Fibroblast of lung (primary cell): ENCODE measurements at places on chromosomes 2 and 18. TPM values are rescaled to one million over a fixed set of nuclear protein-coding genes. Genes with fewer than 3 reads are reported as not detected.

SP140L gene
- total RNA-seq = 9.8 and 10.9 TPM in 2 replicates

SPATS2L gene
- 50.1 and 73.8 TPM in 2 replicates for total RNA-seq

SULT1C4 gene
- 0.26 and 0.50 TPM in 2 replicates for total RNA-seq

GRCh38 chr2:216873573-216873972 lies 13.7 kb upstream of the TNP1 start:
- no peak for DNase-seq

DNA sequence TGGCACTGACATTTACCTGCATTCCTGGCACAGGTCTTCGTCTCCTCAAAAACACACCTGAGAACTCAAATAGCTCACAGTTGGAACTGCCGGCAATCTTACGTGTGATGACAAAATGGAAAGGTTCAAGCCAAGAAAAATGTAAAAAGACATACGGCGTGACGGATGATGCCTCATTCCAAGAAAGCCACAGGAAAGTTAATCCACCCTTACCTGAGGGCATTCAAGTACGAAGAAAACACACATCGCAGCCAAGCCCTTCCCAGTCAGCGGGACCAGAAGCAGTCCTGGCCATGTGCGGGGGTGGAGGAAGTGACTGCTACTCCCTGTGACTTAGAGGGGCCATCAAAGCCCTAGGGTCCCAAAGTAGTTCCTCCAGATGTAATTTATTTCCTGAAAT lies 986.3 kb upstream of the CELF4 start:
- no peak for DNase-seq

GRCh38 chr2:98565941-98566340 lies 42.4 kb downstream of the COA5 start:
- no peak for DNase-seq

DNA sequence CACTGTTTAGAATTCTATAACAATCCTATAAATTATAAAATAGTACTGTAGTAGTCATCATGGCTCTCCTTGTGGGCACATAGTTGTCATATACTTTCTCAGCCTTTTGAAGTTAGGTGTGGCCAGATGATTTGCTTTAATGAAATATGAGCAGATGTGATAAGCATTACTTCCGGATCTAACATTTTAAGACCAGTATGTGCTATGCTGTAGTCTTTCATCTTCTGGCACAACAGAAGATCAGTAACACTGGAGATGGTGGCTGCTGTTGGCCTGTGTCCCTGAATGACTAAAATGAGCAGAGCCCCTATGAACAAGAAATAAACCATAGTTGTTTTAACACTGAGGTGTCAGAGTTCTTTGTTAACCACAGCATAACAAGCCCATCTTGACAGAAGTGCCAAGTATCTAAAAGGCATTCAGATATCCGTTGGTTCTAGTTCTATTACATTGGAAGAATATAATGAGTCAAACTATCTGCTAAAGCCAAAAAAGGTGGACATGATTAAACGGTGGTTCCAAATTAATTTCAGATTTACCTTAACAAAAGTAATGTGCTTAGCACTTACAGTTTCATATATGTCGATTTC lies 6.3 kb downstream of the MEX3C start:
- DNase-seq = no peak

DNA sequence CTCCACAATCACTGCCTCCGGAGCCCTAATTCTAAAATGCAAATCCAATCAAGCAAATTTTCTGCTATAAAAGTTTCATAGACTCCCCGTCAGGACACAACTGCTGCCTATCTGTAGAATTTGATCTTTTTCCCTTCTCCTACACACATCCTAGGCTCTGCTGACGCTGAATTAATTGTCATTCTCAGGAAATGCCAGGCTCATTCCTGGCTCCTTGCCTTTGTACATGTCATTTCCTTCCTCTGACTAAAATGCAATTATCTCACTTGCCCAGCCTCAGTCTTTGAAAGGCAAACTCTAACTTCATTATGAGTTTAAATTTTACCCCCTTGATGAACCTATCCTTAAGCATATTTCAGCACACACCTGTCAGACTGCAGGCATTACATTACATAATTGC lies 844.9 kb upstream of the CRIM1 start:
- no peak for DNase-seq

GRCh38 chr2:236350426-236350825 lies 86.2 kb upstream of the ASB18 start:
- DNase-seq = no peak

DNA sequence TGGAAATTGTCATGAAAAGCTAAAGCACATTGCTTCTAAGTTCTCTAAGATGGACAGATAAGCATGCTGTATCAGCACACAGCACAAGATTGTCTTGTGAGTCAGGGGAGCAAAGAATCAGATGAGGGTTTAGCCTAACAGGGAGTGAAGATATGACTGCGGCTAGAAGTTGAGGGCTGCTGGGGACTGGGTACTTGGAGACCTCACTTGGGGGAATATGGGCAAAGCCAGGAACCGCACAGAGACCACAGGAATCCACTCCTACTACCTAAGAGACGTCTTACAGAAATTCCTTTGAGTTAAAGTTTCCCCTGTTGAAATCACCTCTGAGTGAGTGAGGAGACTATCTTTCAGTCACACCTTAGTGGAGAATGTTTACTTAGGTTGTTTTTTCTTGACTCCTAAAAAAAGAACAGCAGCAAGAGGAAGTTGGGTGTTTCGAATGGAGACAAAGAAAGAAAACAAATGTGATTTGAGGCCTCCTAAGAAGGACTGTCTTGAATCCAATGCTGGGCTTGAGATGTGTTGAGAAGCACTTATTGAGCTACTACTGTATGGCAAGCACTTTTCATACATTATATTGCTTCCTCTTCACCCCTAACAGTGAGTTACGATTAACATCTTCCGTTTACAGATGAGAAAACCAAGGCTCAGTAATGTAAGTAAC lies 100.7 kb downstream of the ANKRD44 start:
- DNase-seq = peak; percentile 88

DNA sequence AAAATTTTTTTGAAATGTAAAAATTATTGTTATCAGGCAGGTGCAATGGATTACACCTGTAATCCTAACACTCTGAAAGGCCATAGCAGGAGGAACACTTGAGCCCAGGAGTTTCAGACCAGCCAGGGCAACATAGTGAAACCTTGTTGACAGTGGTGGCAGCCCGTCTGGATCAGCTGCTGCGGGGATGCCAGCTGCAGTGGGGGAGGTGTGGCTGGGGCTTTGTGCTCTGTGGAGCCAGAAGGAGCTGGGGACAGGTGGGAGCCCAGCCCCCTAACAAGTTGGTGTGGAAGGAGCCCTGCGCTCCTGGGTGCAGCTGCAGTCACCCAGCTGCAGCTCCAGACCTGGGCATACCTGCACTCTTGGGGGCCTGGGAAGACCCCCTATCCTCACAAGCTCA lies 182.4 kb upstream of the MC4R start:
- no peak for DNase-seq

DNA sequence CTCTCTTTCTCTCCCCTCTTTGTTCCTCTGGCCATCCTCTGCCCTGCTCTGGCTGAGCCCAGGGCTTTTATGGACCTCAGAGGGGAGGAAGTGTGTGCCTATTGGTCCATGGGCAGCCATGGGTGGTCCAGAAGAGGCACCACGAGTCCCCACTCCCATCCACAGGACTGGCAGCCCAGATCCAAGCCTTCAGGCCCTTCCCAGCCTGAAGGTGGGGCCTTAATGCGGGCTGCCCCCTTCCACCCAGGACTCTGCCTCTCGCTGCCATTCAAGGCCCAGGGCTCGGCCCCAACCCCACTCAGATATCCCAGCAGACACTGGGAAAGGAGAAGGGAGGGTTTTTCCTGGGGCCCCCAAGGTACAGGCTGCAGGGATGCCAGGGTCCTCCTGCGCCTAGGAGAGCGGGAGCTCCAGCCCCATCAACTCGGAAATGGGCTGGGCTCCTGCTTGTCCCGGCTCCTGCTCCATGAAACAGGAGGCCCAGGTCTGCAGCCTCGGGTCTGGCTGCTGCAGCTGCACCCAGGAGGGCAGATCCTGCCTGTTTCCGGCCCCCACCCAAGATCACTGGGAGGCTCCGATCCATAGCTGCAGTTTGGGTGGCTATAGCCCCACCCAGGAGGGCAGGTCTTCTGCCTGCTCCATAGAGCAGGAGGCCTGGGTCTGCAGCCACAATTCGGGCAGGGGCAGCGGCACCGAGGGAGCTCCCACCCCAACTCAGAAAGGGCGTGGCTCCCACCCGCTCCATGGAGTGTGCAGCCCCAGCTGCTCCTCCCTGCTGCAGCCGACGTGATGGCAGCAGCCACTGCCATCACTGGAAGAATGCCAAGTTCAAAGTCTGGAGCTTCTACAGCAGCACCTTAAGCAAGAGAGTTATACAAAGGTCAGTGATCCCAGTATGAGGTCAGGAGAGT lies 116.6 kb upstream of the RBBP8 start:
- no peak for DNase-seq

DNA sequence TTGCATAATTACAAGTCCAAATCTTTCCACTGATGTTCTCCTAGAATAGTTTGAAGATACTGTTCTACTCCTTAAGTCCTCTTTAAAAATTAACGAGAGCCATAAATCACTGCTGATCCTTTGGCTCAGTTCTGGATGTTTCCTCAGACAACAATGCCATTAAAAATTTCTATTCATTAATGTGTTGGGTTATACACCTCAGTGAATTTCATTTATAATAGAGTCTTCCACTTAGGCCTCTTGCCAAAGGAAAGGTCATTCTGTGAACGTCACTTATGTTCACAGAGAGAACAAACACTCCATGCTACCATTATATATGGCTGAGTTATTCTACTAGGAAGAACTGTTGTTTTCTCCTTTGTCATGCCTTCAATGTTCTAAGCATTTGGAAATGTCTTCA lies 1472.3 kb upstream of the CELF4 start:
- DNase-seq = no peak

DNA sequence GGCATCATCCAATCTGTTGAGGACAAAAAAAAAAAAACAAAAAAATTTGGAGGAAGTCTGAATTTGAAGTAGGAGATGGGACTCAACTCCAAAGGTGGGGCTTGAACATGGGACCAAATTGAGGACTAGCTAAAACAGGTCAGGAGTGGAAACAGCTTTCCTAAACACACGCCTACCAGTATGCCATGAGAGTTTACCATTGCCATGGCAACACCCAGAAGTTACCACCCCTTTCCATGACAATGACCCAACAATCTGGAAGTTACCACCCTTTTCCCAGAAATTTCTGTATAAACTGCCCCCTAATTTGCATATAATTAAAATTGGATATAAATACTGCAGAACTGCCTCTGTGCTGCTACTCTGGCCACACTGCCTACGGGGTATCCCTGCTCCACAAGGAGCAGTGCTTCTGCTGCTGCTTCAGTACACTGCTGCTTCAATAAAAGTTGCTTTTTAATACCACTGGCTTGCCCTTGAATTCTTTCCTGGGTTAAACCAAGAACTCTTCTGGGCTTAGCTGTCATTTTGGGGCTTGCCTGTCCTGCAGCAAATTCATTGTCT lies 73.3 kb upstream of the FSIP2 start:
- DNase-seq = no peak

DNA sequence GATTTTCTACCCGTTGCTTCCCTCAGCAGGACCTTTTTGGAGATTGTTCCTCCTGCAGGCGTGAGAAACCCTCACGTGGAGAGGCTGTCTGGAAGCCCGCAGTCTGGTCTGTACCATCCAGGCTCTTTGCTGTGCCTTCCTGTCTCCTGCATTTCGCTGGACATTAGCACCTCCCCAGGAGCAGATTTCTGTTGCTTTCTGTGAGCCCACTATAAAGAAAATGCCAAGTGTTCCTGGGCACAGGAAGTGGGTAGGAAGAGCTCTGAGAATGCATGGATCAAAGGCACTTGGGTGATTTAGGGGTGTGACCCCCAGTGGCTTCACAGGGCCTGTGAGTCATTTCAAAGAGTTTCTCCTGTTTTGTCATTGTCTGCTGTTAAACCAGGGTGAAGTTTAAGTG lies 27.3 kb downstream of the SPTBN1 start:
- peak; percentile 75 for DNase-seq

DNA sequence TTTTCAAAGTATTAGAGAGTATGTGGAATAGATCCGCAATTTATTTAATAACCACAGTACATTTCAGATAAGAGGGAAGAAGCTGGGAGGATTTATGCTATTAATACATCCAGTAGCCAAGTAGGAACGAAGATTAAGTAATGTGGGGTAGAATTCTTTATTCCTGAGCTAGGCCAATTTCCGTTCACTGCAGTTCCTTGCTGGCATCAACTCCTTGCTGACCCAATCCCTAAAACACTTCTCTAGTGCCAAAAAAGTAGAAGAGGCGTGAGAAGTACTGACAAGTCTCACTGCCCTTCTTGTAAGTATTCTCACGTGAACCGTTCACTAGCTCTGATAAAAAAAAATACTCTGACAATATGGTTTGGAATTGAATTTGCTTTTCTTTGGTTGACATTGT lies 211.4 kb downstream of the EPHA4 start:
- peak; percentile 54 for DNase-seq

DNA sequence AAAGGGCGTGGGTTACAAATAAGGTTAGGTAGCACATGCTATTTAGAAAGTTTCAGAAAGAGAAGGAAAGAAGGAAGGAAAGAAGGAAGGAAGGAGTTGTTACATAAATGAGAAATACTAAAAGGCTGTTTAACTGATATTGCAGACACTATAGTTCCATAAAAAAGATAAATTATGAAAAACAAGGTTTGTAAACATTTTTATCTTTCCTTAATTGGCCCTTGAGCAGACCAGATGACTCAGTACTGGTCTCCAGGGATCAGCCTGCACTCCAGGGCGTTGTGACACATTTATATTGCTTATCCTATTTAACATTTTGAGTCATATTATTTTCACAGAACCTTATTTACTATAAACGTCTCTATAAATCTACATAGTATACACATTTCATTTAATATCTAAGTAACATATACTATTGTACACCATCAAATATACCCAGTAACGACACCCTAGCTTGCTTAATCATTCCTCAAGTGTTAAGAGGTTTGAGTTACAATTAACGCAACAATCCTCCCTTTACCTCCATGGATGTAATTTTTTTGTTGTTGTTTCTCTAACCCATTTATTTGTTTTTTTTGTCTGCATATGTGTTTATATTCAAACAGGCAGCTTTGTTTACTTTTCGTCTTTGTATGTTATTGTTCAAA lies 2.8 kb upstream of the RAB31 start:
- DNase-seq = peak; percentile 70

- peak; percentile 58 for DNase-seq
These were observed 97.4 kb upstream of the DNAJC10 start for GRCh38 chr2:182618672-182619079.

- no peak for DNase-seq
These were observed 98.2 kb downstream of the TMEM17 start for GRCh38 chr2:62407838-62408237.

DNA sequence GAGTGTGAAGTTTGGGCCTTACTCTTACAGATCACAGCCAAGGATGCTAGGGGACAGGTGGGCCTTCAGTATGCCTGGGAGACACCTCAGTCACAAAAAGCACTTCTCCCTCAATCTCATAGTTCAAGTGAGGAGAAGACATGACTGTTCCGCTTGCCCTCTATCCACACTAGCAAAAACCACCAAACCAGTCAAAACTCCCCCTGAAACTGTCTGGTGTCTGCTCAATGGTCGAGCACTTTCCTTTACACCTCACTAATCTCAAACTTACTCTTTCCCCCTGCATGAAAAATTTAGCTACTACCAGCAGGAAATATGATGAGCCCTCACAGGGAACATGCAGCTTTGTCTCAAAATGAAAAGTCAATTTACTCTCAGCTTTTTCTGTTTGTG lies 232.2 kb downstream of the TRIB2 start:
- no peak for DNase-seq
